ENCODE measurements at places on chromosomes 6 and 20.
A peak's percentile ranks its signal among the peaks of the same experiment; 100 is the strongest.

- no peak for DNase-seq
Measured at GRCh38 chr6:52994839-52995088, 320 bp downstream of the GSTA4 start.

GRCh38 chr20:380763-381580 is 412 bp downstream of the TRIB3 start:
- DNase-seq = peak; percentile 46

DNA sequence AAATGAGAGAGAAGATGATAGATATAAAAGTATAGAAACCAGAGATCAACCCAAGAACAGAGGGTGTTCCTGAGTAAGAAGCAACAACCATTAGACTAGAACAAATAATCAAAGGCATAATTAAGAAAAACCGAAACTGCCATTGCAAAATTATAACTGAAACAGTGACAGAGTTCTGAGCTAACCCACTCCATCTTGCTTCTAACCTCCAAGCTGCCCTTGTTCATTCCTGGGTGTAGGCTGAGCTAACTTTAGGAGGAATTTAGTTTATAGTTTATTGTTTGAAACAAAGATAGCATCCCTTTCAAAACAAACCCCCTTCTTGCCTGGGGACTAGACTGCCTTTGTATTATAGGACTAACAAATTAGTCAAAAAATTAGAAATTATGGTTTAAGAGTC is 56.1 kb upstream of the PRND start:
- DNase-seq = no peak

- DNase-seq = no peak
Measured at GRCh38 chr6:35969646-35970045, 48.7 kb upstream of the SRPK1 start.

GRCh38 chr6:35223396-35223795 is 9.6 kb downstream of the SCUBE3 start:
- no peak for DNase-seq

GRCh38 chr6:21393441-21394165 is 199.9 kb upstream of the SOX4 start:
- no peak for DNase-seq

GRCh38 chr6:24599179-24599578 is 46.8 kb downstream of the KIAA0319 start:
- no peak for DNase-seq

- DNase-seq = no peak
Measured at GRCh38 chr6:144327081-144327480, 41.9 kb downstream of the UTRN start.

DNA sequence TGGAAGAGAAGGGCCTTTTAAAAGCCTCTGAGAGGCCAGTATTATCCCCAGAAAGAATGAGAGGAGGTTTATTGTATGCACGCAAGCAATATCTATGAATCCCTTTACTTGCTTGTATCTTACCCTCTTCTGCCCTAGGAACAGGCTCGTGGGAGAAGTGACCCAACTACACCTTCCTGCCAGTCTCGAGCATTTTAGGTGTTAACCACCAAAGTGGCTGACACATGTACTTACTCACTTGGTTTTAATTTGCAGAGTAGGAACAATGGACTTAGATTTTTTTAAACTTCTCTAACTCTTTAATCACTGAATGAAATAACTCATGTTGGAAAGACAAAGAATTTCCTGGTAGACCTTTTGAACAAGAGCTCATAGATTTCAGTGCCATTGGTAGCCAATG is 296.9 kb downstream of the PLCB1 start:
- DNase-seq = no peak

DNA sequence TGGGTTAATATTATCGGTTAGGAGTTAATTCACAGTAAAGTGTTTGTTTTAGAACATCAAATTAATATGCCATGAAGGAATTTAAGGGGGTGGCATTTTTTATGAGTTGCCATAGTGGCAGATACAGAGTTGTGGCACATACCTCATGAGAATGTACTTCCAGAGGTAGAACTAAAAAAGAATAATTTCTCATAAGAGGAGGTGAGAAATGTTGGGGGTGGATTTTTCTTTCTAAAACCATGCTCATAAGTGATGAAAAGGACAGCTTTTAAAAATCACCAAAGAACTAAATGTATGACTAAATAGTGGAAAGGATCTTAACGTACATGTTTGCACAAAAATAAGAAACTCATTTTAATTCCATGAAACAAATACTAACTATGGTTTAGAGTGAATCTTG is 58.7 kb downstream of the SHLD1 start:
- no peak for DNase-seq

- DNase-seq = no peak
Measured at GRCh38 chr20:24985802-24986201, 6.7 kb downstream of the APMAP start.

DNA sequence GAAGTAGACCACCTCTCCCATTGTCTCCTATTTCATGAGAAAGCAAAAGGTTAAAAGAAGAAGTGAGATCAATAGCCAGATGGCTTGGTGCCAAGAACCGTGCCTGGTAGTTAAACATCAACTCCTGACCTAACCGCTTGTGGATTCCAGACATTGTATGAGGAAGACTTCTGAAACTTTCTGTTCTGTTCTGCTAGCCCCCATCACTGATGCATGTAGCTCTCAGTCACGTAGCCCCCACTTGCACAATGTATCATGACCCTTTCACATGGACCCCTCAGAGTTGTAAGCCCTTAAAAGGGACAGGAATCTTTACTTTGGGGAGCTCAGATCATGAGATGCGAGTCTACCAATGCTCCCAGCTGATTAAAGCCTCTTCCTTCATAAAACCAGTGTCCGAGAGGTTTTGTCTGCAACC is 301.2 kb downstream of the RNGTT start:
- DNase-seq = no peak

DNA sequence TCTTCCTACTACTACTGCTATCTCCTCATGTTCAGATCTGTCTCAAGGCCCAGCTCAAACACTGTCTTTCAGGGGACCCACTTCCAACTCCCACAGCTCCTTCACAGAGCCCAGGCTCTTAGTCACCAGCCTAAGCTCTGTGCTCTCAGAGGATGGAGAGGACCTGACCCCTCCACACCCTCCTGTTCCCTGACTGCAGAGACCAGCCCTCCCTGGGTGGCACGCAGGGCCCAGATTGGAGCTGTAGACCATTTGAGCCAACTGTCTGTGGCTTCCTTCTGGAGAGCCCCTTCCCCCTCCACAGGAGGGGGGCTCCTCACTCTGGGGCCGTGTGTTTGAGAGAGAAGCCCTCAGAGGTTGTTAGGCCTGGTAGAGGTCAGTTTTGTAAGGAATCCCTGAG is 9.8 kb downstream of the SNPH start:
- no peak for DNase-seq

GRCh38 chr6:33631971-33632557 is 10.9 kb downstream of the ITPR3 start:
- DNase-seq = no peak

DNA sequence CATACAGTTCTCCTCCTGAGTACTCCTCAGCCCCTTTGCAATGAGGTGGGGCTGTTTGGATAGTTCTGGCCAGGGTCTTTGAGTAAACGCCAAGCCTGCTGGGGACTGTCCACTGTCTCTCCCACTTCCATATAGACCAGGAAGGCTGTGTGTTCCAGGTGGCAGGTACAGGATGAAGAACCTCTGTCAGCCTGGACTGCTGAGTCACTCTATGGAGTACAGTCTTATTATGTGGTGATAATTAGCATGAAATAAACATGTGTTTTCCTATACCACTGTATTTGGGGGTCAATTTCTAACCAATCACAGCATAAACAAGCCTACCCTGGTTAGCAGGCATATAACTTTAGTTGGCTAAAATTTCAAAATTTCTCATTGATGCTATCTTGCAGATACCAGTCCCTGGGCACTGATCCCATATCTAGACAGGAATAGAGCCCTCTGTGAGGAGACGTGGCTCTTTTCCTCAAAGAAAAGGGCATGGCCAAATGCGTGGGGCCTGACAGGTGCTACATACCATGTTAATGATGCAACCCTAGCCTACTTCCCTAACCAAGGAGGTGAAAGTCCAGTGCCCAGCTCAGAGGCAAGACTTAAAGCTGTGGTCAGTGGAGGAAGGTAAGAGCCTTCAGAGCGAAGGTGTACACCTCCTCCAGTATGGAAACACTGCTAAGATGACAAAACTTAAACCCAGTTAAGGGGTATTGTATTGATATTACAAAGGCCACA is 4.5 kb upstream of the ALDH8A1 start:
- no peak for DNase-seq

DNA sequence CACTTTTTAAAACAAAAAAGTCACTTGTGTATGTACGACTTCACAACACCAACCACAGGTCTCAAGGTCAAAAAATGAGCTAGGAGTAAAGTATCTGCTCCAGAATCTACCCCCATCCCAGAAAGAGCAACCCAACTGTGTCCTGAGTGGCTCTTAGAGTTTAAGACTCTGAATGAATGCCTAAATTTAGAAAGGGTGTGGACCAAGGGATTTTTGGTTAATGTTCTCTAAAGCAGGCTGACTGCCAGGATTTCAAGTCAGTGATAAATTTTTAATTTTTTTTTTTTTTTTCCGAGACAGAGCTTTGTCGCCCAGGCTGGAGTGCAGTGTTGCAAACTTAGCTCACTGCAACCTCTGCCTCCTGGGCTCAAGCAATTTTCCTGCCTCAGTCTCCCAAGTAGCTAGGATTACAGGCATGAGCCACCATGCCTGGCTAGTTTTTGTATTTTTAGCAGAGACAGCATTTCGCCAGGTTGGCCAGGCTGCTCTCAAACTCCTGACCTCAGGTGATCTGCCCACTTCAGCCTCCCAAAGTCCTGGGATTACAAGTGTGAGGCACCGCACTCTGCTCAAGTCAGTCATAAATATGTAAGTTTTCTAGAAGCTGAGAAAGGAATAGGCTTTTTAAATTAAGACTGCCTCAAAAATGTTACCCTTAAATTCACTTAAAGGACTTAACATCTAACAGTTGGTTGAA is 20.2 kb downstream of the STAU1 start:
- no peak for DNase-seq

DNA sequence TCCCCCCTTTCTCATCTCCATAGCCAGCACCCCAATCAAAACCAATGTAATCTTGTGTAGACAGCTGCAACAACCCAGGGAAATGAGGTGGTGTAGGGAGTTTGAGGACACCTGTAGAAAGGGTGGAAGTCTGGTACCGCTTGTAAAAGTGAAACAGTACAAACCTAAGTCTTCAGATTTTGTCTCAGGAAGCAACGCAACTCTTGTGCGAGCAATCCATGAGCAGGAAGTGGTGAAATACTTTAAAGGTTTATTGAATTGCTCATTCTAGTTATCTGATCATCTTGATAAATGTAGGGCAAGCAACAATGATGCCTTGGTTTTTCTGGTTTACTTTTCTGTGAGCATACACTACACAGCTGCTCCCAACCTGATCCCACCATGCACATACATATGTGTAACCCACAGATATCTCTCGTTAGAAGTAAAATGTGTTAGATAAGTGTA is 71.1 kb upstream of the THEMIS start:
- no peak for DNase-seq

DNA sequence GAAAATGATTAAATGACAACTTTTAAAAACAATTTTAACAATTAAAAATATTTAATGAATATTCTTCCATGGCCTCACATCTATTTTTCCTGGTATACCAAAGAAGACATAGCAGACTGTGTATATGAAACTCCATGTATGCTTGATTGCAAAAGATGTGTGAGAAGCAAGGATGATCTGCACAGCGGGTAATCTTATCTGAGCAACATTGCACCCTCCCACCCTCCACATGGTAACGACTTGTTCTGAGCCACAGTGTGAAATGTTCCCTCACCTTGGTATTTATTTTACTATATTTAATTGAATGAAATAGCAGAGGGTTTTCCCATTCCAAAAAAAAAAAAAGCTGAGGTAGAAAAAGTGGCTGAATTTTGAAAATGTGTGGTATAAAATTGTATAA is 204.4 kb downstream of the SYNE1 start:
- DNase-seq = no peak

DNA sequence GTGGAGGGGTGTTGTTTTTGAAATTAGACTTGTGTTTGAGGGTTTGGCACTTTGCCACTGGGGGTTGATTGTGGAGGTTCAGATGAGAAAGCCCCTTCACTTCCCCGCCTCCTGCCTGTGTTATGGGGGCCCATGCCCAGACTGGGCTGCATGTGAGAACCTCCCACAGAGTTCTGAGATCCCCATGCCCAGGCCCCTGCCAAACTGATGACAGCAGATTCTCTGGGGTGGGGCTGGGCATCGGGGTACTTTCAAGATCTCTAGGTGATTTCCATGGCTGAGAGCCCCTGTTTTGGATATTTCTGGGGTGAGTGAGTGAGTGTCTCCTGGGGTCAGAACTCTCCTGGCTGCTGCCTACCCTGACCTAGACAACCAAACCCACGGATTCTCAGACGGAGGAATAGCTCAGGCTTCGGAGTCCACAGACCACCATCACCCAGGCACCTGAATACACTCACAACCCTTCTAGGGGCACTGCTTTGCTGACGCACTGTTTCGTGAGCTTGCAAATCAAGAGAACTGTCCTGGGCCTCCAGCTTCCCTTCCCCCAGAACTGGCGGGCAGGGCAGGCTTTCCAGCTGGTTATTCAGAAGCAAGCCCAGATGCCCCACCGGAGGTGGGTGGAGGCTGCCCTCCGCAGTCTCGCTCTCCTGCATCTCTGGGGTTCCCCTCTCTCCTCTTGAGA is 6.3 kb downstream of the BCAS1 start:
- no peak for DNase-seq

GRCh38 chr20:52963131-52963530 is 9.0 kb upstream of the TSHZ2 start:
- no peak for DNase-seq

DNA sequence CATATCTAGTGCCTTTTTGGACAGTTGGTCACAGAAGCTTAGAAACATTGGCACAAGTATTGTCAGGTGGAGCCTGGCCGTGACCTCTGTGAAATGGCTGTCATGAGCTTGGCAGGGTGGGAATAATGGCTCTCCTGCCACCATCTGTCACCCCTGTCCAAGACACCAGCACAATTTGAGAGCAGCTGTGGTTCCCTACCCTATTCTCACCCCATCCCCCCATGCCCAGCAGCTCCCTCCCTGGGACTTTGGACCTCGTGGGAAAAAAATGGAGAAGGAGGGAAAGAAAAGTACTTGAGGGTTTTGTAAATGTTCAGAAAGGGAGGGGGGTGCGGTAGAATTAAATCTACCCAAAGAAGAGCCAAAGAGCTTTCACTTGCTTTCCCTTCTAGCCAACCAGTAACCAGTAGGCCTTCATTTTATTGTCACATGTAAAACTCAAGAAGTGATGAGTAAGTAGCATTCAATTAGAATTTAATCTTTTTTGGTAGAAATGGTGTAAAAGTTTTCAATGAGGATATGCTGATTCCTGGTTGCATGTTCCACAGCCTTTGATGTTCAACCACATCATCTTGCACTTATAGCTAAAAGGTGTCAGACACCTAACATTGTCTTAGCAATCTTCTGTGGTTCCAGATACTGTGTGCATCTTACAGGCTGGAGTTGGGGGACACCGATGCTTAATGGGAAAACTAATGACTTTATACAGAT is 263.5 kb upstream of the TAB2 start:
- DNase-seq = no peak

GRCh38 chr6:84408028-84408427 is 180.6 kb upstream of the CEP162 start:
- no peak for DNase-seq

All from activated CD4-positive, alpha-beta T cell treated with anti-CD3 and anti-CD28 coated beads for 24 hours (primary cell).